ENCODE measurements at places on chromosomes 6 and 20.

DNA sequence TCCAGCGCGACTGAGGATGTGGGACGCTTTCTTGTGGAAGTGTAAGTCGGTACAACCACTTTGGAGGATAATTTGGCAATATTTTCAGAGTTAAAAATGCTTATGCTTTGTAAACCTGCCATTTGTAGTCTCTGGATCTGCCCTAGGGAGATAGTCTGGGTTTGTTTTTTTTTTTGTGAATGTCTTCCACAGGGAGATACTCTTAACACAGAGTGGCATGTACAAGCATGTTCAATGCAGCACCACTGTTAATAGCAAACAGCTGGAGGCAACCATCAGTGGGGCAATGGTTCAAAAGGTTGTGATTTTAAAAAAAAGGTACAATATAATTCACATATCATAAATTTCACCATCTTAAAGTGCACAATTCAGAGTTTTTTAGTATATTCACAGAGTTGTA is 22.4 kb downstream of the SLC9A8 start:
- no peak for DNase-seq

GRCh38 chr6:90038961-90039653 is 144.8 kb downstream of the GJA10 start:
- no peak for DNase-seq

DNA sequence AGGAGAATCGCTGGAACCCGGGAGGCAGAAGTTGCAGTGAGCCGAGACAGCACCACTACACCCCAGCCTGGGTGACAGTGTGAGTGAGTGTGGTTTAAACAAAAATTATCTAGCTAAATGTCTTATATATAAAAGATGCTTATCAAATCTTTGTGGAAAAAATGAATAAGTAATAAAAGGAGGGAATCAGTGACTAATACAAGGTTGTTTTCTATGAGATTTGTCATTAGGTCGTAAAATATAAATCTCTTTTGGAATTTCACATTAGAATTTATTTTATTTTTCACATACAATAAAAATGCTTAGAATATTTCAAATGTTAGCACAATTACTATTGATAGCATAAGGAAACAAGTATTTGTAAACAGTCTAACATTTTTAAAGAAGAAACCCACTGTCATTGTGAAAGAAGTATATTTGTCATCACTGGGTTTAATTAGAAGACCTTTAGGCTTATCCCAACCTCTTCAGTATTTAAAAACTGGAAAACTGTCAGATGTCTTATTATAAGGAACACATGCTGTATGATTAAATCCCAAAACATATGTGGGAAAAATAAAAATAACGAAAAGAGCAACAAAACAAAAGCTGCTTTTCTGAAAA is 47.1 kb downstream of the ASCC3 start:
- DNase-seq: no peak

DNA sequence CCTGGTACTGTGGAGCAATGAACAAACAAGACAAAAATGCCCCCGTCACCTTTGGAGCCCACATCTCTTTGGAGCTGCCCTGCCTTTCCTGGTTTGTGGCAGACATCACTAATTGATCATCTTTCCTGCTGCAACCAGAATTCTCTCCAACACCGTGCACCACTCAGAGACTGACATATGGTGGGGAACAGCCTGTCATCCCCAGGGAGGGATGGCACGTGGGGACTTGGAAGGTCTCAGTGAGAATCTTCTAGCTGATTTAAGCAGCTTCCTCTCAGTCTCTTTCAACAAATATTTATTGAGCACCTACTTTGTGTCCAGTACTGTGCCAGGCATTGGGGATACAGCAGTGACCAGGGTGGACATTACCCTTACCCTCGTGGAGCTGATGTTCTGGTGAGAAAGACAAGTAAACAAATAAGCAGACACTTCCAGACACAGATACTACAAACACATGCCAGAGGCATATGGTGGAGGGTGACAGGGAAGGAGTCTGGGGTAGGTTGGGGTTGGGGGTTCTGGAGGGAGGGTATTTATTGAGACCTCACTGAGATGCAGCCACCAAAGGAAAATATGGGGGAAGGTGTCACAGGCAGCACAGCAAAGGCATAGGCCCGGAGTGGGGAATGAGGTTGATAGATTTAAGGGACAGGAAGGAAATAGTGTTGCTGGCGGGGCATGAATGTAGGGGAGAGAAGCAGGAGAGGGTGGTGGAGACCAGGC is 82.3 kb downstream of the CEBPB start:
- no peak for DNase-seq

- DNase-seq: no peak
These were observed 20.3 kb downstream of the SNTA1 start for GRCh38 chr20:33423141-33423834.

GRCh38 chr6:142387997-142388815 is 86.4 kb downstream of the ADGRG6 start:
- no peak for DNase-seq

GRCh38 chr20:24998631-24999445 is 6.3 kb upstream of the APMAP start:
- no peak for DNase-seq

DNA sequence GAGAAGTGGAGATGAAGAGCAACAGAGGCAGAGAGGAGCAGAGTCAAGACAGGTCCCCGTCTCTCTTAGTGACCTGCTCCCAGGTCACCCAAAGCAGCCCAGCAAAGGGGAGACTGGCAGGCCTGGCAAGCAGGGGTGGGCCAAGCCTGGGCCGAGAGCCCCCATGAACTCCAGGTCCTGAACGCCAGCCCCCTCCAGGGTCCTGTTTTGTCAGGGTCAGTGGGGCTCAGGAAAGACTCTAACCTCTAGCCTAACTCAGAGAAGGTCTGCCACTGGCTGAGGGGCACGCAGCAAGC is 1.2 kb downstream of the NECAB3 start:
- DNase-seq: no peak

DNA sequence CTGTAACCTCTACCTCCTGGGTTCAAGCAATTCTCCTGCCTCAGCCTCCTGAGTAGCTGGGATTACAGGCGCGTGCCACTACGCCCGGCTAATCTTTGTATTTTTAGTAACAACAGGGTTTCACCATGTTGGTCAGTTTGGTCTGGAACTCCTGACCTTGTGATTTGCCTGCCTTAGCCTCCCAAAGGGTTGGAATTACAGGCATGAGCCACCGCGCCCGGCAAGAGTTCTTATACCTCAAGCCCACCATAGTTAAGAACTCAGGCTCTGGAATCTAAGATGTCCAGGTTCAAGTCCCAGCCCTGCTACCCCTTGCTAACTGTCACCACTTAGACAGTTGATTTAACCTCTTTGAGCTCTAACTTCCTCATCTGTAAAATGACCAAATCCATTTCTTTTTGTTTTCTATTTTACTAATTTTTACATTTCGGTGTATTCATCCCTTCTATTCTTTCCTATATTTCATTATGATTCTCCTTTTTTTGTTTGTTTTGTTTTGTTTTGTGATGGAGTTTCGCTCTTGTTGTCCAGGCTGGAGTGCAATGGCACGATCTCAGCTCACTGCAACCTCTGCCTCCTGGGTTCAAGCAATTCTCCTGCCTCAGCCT is 104.8 kb upstream of the ZNF217 start:
- no peak for DNase-seq

- no peak for DNase-seq
These were observed 24.6 kb upstream of the BMP6 start for GRCh38 chr6:7701212-7701834.

DNA sequence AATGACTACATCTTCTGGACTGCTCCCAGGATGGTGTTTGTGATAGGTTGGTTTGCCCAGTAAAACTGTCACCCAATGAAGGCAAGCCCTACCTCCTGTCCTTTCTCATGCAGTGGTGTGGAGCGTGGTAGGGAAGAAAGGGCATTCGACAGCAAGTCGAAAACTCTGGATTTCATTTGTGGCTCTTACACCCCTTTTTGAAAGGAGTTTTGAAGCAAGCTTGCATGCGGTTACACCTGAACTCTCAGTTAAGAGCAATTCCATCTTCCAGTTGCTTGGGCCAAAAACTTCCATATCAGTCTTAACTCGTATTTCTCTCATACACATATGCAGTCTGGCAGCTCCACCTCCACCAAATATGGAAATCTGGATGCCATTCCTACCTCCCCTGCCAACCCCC is 19.7 kb upstream of the SLC22A2 start:
- no peak for DNase-seq

DNA sequence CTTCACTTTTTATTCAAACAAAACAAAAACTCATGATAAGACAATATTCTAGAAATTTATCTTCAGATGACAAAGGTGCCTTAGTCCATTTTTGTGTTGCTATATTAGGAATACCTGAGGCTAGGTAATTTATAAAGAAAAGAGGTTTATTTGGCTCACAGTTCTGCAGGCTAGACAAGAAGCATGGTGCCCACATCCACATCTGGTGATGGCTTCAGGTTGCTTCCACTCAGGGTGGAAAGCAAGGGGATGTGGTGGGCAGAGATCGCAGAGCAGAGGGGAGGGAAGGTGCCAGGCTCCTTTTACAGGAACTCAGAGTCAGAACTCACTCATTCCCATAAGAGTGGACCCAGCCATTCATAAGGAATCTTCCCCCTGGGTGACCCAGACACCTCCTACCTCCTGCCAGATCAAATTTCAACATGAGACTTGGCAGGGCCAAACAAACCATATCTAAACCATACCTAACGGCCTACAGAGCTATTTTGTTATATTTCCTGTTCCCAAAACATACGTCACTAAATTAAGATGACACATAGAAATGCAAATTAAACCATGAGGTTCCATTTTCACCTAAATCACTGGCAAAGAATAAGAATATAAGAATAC is 26.4 kb downstream of the ABHD12 start:
- no peak for DNase-seq

DNA sequence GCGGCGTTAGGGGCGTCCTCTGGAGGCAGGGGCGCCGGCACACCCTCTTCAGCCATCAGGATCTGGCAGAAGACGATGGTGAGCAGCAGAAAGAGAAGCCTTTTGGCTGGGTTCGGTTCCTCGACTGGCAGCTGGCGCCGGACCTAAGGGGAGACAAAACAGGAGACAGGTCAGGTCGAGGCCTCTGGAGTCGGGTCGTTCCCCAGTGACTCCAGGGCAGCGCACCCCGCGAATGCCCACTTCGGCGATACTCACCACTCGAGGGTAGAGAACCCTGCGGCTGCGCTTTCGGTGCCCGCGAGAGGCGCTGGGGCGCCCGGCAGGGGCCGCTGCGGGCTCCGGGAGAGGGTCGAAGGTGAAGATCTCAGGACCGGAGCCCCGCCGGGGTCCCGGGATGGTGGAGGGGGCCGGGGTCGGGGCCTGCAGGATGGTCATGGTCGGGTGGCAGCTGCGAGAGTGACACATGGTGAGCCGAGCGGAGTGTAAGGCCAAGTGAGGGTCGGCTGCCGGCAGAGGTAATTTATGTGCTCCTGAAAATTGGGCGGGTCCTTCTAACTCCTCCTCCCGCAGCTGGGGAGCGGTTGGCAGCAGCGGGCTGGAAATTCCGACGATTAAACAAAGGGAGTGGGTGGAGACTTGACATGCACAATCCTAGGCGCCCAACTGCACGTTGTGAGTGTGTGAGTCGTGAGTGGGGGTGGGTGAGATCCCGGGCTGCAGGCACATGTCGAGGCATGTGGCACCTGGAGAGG is at the start of gene IER3:
IER3 (minus strand) TSS at position 494 of the 752 bp plus-strand sequence; CDS start at position 465, 29 bp downstream.
- peak; percentile 74 for DNase-seq

- DNase-seq: no peak
These were observed 3.2 kb downstream of the POLH start for GRCh38 chr6:43579171-43579570.

DNA sequence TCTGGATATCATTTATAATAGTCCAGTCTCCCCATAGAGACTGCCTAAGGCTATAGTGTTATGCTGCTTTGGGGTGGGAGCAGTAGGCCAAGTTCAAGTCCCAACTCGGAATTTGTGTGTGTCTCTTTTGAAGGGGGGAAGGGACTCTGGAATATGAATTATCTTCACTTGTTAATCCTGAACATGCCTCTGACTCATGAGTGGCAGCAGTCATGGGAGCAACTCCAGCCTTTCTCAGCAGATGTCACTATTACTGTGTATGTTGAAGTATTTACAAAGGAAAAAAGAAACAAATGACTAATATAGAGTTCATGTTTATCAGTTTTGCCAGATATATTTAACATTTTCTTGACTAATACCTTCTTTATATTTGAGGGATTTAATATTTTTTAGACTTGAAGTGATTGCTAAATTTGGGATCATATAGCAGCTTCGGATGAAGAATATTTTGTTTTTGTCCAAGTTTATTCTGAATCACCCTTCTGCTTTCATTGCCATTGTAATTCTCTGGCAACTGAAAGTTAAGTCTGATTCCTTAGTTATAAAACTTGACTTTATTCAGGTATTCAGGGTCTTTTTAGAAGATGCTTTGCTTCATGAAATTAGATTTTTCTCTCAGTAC is 23.4 kb downstream of the FAM217A start:
- peak; percentile 16 for DNase-seq

GRCh38 chr20:54355631-54356280 is 119.6 kb upstream of the DOK5 start:
- DNase-seq: no peak

DNA sequence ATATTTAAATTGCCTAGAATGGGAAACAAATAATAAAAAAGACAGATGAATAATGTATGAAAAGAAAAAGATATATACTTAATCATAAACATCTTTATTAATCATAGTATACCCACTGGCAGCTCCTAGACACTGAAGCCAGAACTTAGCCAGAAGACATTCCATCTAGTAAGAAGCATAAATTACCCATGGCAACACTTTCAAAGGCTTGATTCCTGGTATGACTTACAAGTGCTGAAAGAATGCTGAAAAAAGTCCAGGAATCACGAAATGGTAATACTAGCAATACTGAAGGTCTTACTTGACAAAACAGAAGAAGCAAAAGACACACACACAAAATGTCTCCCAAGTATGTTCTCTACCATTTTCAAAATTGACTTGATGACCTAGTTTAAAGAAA is 38.0 kb downstream of the RWDD2A start:
- DNase-seq: no peak

GRCh38 chr20:60046011-60046413 is 87.8 kb downstream of the CDH26 start:
- no peak for DNase-seq

- no peak for DNase-seq
These were observed 3.9 kb upstream of the BPIFA2 start for GRCh38 chr20:33163856-33164762.

- DNase-seq: no peak
These were observed 270.0 kb downstream of the ADGB start for GRCh38 chr6:146868671-146869209.

Measured in CD4-positive, alpha-beta T cell treated with Interleukin-6 for 4 hours (primary cell).